Activated CD4-positive, alpha-beta memory T cell treated with anti-CD3 and anti-CD28 coated beads for 36 hours (primary cell): ENCODE measurements at places on chromosomes 16 and 17.

GRCh38 chr16:57708168-57708567 is 13.6 kb downstream of the DRC7 start:
- no peak for DNase-seq

- no peak for DNase-seq
Observed at GRCh38 chr17:72407336-72407909, 286.6 kb downstream of the SOX9 start.

DNA sequence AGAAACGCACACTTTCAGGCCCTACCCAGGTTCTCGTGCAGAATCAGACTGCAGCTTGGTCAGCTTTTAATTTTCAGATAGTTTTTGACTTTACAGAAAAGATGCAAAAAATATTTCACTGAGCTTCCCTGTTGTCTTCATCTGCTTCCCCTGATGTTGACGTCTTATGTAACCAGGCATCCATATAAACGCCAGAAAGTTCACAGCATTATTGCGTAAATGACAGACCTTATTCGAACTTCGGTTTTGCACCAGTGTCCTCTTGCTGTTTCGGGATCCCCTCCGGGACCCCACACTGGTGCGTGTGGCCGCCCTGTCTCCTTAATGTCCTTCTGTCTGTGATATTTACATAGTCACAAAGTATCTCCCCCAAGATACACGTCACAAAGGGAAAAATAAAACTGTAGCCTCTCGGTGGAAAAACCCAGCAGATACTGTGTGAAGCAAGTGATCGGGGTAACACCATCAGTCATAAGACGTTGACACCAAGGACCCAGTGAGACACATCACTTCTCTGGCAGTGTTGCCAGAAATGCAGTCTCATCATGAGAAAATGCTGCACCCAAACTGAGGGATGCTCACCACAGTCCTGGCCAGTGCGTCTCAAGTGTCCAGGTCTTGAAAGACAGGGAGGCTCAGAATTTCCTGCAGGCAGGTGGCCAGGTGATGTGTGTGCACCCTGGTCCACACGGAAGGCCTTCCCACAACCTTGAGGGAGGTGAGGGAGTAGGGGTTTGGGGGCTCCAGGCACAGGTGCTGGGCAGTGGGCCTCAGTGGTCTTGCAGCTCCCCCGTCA is 4.3 kb downstream of the BANP start:
- peak; percentile 59 for DNase-seq

DNA sequence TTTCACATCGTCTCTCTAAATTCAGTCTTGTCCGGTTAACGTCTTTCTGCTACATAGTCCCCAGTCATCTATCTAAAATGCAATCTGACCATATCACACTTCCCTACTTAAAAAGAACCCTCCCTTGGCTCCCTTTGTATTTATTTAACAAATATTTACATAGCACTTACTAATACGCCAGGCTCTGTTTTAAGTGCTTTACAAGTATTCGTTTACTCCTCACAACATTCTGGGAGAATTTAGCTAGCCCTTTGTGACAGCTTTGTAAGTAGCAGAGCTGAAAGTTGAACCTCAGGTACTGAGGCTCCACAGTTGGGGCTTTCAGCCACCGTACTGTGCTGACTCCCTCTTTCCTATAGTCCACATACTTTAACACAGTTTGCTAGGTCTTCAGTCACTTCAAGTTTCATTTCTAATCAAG is 9.2 kb downstream of the PAFAH1B1 start:
- DNase-seq, result peak; percentile 26

GRCh38 chr17:78674595-78675315 is 97.6 kb upstream of the DNAH17 start:
- peak; percentile 7 for DNase-seq

GRCh38 chr17:50289278-50289677 is 15.0 kb downstream of the TMEM92 start:
- no peak for DNase-seq
